CD4-positive, alpha-beta T cell treated with Interleukin-17A for 1 hour (primary cell): ENCODE measurements at places on chromosomes 12 and 14.
A peak's percentile ranks its signal among the peaks of the same experiment; 100 is the strongest.

DNA sequence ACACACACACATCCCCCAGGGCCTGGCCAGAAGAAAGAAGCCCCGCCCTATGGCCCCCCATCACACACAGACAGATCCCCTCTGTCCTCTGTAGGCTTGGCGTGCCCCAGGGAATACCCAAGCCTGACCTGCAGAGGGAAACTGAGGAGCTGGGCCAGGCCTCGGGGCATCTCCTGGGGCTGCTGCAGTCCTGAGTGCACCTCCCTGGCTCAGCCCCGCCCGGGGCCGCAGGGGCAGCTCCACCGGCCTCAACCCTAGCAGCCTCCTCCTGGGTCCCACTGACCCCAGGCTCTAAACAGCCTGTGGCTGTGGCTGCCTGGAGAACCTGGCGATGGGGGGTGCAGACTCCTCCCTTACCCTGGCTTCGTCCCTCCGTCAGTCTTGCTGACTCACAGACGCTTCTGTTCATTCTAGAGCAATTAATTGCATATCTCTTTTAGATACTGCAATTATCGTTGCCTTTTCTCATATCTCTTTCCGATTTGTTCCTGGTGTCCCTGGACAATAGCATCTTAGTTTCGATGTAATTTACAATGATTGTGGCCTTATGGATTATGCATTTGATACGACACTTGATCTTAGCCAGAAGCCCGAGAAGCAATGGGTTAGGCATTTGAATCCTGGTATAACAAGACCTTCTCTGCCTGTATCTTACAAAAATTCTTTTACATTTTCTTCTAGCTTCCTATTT, 45.8 kb upstream of the EIF5 start:
- no peak for DNase-seq

GRCh38 chr12:12404297-12404696, 47.4 kb downstream of the BORCS5 start:
- DNase-seq: no peak

GRCh38 chr12:108076556-108076955, 52.5 kb upstream of the WSCD2 start:
- no peak for DNase-seq

DNA sequence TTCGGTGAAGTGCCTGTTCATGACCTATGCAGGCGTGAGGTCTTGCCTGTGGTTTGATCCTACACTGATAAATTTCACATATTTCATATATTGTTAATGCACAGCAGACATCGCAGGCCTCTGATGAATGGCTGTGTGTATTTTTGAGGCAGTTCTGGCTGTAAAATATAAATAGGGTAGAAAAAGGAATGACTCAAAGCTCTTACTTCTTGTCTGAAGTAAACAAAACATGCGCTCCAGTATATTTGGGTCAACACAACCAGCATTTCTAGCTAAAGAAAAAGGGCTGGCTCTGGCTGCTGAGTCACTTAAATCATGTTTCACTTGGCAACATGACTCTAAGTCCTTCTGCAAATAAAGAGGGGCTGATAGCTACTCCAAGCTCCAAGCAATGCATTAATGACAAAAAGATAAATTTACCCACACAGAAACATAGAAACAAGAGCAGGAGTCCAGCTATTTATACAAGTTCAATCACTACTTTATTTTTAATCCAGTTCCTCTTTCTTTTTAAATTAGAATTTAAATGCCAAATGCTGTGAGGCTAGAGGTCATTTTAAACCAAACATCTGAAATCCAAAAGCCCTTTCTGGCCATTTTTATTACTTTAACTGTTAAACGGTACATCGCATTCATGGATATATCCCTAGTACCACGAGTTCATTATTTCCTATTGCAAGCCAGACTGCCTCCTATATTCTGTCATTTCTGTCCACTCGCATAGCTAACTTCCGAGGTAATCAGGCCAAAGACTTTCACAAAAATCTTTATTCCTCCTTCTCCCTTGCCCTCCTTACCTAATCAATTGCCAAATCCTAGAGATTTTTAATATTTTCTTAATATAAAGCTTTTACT, 54.3 kb upstream of the TMCC3 start:
- DNase-seq: no peak

GRCh38 chr14:90682615-90683014, 133.6 kb downstream of the TTC7B start:
- DNase-seq: no peak

- no peak for DNase-seq
These were observed 6.9 kb downstream of the ATP2A2 start for GRCh38 chr12:110287986-110288385.

- DNase-seq: no peak
These were observed 6.6 kb upstream of the SMIM10L1 start for GRCh38 chr12:11164384-11164783.

DNA sequence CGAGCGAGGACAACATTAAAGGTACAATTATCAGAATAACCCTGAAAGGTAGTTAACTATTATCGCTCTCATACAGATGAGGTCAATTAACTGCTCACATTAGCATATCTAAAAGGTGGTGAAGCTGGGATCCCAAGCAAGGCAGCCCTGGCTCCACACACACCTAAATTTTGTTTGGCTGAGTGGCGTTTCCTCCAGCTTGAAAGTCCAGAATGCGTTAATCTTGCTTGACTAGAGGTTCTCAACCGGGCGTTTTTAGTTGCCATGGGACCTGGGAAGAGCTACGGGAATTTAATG, 531 bp downstream of the DLGAP5 start:
- DNase-seq: no peak

- no peak for DNase-seq
These were observed 23.5 kb upstream of the CFAP54 start for GRCh38 chr12:96465896-96466295.

GRCh38 chr14:32622742-32623141, 293.6 kb downstream of the AKAP6 start:
- no peak for DNase-seq

DNA sequence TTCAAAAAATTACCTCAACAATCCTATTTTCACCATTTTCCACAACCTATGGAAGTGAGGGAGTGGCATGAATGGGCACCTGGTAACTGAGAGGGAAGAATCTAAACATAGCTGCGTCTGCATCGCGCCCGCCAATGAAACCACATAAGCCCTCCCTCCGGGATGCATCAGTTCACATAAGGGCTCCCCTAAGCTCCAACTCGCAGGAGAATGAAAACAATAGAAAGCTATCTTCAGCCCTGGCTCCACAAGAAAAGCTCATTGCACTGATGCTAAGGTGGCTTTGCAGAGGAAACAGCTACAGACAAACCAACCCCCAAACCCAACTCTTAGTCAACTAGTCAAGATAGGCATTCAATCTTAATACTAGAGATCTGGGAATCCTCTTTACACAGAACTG, 173.3 kb downstream of the FOXN3 start:
- no peak for DNase-seq

DNA sequence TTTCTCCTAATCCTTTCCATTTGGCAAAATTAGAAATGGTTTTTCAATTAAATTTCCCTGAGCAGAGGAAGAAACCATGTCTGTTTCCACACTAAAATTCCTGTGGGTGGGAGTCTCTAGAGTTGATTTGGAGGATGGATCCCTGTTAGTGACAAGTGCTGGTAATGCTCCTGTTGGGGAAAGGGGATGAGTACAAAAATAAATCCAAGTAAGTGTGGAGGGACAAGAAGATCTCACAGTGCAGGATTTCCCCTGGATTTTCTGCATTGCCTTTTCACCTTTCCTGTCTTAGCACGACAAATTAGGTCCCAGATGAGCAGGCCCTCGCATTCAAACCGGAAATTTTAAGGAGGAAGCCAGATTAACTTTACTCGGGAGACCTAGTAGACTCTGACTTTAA, 107.5 kb downstream of the DAD1 start:
- no peak for DNase-seq

DNA sequence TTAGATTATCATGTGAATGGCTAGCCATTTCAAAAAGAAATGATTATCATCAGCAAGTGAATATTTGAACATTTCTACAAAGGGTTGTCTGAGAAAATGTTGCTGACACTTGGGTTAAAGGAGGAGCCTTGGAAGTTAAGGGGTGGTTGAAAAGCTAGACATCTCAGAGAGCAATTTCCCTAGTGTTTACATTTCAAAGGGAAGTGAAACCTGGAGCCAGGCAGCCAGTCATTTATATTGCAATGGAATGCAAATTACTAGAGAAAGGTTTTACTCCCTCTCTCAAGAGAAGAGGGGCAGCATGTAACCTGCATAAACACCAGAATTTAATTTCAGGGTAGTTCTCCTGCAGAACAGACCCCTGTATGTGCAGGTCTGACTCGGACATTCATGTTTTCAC, 279.0 kb downstream of the SLC16A7 start:
- DNase-seq: no peak

DNA sequence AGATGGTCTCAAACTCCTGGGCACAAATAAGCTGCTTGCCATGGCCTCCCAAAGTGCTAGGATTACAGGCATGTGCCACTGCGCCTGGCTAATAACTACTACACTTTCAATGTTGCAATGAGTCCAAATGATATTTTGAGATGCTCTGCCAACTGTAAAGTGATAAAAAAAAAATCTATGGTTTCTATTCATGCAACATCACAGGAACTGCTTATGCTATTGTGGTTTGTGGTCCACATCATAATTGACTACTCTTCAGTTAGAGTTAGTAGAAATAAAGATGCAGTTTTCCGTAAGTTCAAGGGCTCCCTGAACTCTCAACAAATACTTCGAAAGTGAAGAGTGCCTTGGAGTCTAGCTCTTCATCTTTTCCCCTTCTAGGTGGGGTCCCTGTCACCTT, 239.4 kb downstream of the C12orf75 start:
- no peak for DNase-seq

DNA sequence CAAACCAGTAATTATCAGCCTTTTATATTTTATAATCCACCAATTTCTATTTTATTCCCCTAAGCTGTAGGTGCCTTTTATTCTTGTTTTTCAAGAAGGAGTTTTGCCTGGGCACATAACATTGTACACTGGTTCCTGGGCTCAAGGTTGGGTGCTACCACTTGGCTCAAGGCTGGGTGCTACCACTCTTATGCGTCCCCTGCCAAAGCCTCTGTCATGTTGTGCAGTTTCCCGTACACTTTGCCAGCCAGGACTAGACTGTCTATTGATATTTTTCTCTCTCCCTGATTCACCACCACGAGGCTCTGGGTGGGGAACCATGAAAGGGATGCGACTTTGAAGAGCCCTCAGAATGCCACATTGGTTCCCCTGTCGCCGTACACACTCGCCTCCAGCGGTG, 52.5 kb upstream of the VASH1 start:
- DNase-seq: no peak

GRCh38 chr14:29215853-29216252, 449.3 kb downstream of the FOXG1 start:
- DNase-seq: no peak

DNA sequence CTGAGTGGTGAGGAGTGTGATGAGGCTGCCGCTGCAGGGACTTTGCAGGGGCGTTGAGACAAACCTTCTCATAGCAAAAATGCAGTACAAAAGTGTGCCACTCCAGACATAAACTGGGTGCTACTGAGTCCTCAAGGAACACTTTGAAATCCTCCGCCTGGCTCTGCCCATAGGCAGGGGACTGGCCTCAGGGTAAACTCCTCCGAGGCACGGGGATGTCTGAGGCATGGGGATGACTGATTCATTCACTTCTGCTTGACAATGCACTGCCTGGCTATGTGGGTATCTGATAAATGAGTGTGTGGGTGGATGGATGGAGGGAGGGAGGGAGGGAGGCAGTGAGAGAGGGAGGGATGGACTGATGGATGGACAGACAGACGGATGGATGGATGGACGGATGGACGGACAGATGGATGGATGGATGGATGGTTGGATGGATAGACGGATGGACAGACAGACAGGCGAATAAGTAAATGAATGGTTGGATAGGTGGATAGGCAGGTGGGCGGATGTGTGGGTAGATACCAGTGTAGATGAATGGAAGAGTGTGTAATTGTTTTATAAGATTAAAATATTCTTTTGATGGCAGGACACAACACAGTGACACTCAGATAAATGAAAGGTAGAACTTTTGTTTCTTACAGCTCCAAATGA, 2.1 kb upstream of the BDKRB2 start:
- no peak for DNase-seq

GRCh38 chr12:13471471-13471870, 274.9 kb downstream of the EMP1 start:
- DNase-seq: no peak

DNA sequence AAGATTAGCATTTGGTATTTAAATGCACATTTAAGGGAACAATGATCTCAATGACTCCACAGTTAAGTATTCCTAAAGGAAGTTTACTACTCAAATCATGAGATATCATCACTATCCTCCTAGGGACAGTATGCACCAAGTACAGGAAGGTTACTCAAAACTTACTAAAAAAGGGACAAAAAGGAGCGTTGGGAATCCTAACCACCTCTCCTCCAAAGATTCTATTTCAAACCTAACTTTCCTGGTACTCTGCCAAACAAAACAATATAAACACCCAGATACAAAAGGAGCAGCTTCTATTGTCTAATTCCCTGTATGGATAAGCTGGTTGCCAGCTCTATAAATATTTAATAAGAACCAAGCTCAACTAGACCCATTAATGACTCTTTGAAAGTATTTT, 377.7 kb downstream of the NUAK1 start:
- DNase-seq: no peak

DNA sequence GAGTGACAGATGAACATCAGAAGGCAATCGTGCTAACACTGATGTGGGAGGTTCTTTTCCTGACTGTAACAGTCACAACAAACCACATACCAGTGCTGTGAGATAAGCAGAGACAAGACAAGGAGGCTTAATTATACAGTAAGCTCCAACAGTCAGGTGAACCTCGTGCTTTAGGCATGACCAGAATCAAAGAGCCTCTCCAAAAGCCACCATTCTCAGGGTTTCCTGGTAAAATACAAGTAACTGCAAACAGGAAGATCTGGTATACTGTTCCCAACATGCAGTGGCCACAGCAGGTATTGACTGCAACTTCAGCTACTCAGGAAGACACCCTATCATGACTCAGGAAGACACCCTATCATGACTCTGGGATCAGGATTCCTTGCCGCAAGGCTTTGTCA, 47.3 kb upstream of the GTF2A1 start:
- no peak for DNase-seq

DNA sequence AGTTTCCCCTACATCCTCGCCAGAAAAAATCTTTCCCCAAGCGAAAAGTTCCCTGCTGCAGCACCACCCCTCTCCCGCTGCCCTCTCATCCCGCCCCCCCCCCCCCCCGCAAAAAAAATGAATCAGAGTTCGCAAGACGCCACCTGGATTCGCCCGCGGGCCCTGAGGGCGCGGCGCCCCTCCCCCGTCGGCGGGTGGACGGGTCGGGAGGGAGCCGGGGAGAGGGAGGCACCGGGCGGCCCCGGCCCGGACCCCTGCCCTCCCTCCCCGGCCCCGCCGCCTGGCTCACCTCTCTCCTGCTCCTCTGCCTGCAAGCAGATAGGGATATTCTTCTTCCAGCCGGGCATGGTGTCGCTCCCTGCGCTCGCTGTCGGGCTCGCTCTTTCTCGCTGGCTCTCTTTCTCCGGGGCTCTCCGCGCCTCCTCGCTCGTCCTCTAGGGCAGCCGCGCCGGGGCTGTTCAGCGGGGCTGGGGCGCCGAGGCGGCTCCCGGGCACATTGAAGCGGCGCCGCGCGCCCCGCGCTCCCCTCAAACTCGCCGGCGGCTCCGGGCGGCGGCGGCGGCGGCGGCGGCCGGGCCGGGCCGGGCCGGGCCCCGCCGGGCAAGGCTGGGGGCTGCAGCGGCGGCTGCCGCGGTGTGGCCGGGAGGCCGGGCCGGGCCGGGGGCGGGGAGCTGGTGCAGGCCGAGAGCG, 200.3 kb upstream of the CAND1 start:
- peak; percentile 28 for DNase-seq

- DNase-seq: no peak
These were observed 28.8 kb upstream of the BHLHE41 start for GRCh38 chr12:26153421-26154154.
